DMS79 (cell line): ENCODE measurements at places on chromosomes 6 and 20.
A peak's percentile ranks its signal among the peaks of the same experiment; 100 is the strongest.

DNA sequence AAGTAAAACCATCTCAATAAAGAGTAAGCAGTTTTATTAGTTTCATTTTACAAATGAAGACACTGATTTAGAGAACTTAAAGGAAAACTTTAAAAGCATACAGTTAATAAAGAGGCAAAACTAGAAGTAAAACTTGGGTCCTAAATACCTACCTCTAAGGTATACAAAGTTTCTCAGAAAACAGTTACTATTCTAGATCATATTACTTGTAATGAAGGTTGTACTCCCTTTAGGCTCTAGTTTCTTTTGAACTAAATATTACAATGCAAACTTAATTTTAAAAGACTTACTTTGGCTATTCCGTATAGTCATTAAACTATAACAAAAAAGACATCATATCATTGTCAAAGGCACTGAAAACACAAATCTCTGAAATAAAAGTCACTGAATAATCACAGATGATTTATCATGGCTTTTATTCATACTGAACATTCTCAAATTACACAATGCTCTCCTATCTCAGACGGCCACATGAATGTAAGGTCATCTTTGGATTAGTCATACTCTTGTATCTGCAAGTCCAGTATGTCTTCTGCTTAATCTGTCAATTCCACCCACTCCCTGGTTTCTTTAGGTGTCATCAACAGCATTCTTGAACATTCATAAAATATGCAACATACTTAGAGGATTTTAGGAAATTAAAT, 361.6 kb upstream of the RUNX2 start:
- DNase-seq = no peak

DNA sequence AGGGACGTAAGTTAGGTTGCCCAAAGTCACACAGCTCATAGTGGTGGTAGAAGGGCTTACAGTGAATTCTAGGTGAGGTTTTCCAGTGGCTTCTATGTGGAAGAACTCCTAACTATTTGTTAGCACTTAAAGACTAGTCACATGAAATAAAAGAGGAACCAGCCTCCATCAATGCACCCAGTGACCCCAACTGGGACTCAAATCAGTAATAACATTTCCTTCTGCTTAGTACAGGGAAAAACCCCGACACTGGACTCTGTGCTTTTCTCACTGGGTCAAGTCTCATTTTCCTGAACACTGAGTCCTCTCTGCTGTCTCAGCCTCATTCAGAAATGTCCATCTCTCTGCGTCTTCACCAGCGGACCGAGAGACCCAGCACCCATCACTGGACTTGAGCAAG, 89.2 kb downstream of the SLC22A23 start:
- DNase-seq = no peak

DNA sequence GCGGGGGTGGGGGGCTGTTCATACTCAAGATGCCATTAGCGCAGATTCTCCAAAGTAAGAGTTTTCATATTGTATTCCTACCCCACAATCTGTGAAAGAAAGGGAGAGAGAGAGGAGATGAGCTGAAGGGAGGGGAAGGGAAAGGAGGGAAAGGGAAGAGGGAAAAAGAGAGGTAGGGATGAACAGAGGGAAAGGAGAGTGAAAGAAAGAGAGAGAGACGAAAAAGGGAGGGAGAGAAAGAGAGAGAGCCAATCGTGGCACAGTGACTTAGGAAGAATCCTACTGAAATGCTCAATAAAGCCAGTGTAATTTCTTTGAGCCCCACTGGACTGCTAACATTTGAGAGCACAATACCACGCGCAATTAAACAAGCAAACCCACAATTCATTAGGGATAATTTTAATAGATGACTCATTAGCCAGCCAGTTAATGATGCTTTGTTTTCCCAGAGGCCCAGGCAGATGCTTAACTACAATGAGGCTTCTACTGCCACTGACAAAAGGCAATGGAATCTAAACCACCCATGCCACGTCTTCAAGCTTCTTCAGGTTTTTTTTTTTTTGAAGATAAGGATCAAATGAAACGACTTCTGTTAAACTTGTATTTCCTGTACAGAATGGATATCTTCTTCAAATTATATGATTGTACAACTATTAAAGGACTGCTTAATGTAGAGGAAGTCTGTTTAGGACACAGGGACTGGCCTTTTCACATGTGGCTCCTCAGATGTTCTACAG, 306.8 kb downstream of the FOXC1 start:
- no peak for DNase-seq

- no peak for DNase-seq
These were observed 41.3 kb upstream of the B3GAT2 start for GRCh38 chr6:70998148-70998547.

DNA sequence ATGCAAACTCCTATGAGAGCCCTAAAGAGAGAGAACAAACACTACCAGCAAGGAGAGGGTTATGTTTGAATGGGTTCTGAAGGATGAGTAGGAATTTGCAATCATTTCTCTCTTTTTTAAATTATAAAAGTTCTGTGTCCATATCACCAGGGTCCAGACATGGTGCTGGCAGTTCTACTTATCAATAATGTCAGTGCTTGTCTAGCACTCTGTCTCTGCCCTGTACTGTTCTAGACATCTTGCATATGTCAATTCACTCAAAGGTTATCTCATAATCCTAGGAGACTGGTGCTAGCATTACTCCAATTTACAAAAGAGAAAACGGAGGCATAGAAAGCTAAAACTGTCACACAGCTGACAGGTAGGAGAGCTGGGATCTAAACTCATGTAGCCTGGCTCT, 101.3 kb downstream of the VEGFA start:
- peak; percentile 16 for DNase-seq

GRCh38 chr6:41599015-41599851, 39.0 kb upstream of the MDFI start:
- DNase-seq = no peak

GRCh38 chr6:77626426-77626825, 26.4 kb upstream of the MEI4 start:
- DNase-seq = no peak

GRCh38 chr6:52839124-52840055, 1.2 kb downstream of the GSTA5 start:
- no peak for DNase-seq

DNA sequence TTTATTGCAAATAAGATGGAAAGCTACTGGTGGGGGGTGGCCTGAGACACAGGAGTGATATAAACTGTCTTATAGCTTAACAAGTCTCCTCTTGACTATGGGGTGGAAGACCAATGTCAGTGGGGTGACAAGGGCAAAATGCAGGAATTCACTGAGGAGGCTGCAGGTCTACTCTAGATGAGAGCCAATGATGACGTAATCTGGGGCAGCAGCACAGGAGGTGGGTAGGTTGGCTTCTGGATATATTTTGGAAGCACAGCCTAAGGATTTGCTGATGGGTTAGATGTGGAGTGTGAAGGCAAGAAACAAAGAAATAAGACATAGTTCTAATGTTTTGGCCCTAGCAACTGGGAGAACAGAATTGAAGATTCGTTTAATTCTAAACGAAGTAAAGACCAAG, 253.2 kb downstream of the PTPRT start:
- no peak for DNase-seq

GRCh38 chr6:157281570-157281969, 41.7 kb downstream of the TMEM242 start:
- no peak for DNase-seq

DNA sequence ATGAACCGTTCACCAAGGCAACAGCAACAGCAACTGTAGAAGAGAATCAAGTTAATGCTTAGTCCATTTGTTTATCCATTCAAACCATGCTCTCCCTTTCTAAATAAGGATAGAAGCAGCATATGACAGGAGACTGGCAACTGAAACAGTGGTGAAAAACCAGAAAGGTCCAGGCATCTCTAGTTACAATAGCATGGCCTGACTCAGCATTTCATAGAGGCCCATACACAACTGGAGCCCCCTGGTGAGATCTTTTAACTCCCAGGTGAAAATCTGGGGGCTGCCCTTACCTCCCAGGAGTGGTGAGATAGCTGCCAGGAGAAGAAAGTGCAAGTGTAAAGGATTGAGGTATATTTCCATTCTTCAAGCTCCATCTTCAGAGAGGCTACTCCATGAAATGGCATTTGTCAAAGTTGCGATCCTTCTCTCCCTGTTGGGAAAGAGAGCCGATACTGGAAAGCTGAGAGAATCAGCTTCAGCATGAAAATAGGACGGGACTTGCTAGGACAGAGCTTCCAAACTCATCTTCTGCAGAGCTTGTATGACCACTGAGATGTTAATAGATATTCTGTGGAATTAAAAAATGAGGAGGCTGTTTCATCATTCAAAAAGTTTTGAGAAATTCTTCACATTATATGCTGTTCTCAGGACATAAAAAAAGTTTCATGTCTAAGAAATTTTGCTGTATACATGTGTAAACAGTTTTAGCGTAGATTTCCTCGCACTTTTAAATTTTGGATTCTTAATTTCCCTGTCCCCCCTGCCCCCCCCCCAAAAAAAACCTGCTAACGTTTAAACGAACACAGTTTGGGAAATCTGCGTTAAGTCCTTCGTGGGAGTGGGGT, 10.9 kb upstream of the SLC2A12 start:
- no peak for DNase-seq

GRCh38 chr6:135540207-135540840, 42.8 kb upstream of the AHI1 start:
- DNase-seq = no peak

GRCh38 chr6:3422435-3423070, 34.3 kb downstream of the SLC22A23 start:
- DNase-seq = no peak

GRCh38 chr6:156647140-156647784, 129.9 kb upstream of the ARID1B start:
- DNase-seq = no peak

DNA sequence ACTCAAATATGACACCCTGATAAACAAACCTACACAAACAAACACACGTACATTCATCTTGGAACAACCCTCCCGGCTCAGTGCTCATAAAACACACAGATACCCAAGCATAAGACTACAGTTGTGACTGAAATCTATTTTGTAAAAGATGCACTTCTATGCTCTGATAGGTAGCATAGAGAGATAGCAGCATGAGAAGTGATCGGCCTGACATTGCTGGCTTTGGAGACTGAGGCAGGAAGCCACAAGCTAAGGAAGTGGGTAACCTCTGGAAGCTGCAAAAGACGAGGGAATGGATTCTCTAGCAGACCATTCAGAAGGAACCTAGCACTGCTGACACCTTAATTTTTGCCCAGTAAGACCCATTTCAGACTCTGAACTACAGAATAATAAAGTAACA, 1.6 kb upstream of the RNF39 start:
- DNase-seq = no peak

DNA sequence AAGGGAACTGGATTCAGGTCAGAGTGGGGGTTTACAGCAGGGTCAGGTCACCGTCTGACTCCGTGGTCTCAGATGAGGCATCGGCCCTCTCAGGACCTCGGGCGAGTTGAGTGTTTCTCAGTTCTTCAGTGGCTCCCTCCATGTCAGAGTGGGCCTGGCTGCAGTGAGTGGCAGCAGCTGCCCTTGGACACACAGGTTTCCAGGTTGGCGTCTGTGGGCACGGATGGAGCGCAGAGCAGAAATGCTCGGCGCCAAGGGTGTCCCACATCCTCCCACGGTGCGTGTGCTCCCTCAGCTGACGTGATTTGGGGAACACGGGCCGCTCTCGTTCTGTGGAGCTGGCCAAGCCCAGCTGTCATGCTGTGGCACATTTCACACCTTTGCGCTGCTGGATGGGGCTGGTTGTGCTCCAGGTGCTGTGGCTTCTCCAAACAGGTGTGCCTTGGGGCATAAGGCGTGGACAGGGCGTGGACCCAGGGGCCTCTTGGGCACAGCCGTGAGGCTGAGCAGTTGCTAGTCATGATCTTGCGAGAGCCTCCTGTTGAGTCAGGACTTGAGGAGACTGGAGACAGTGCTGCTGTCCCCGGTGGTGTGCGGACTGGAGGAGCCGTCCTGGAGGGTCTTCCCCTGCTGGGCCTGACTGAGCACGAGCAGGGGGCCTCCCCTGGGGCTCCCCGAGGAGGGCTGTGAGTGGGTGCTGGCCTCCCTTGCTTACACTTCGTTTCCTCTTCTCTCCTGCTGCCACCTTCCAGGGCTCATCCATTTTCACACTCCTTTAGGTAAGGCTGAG, 9.5 kb upstream of the DNAJC5 start:
- no peak for DNase-seq

DNA sequence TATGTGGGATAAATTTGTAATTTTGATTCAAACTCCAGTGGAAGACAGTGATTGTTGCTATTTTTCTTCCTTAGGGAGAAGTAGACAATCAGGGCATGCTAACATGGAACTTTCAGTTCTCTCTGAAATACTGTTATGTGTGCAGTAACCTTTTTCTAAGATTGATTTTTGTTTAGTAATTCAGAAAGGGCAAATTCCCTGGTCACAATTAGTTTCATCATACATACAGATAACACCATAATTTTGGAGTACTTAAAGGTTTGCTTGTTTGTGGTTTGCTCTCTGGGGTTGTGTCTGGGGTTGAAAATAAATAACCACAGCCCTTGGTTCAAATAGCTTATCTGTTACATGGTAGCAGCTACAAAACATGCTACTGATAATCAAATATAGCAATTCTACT, 34.4 kb downstream of the ADGRG6 start:
- no peak for DNase-seq

- DNase-seq = no peak
These were observed 11.7 kb downstream of the SIM1 start for GRCh38 chr6:100452998-100453397.

DNA sequence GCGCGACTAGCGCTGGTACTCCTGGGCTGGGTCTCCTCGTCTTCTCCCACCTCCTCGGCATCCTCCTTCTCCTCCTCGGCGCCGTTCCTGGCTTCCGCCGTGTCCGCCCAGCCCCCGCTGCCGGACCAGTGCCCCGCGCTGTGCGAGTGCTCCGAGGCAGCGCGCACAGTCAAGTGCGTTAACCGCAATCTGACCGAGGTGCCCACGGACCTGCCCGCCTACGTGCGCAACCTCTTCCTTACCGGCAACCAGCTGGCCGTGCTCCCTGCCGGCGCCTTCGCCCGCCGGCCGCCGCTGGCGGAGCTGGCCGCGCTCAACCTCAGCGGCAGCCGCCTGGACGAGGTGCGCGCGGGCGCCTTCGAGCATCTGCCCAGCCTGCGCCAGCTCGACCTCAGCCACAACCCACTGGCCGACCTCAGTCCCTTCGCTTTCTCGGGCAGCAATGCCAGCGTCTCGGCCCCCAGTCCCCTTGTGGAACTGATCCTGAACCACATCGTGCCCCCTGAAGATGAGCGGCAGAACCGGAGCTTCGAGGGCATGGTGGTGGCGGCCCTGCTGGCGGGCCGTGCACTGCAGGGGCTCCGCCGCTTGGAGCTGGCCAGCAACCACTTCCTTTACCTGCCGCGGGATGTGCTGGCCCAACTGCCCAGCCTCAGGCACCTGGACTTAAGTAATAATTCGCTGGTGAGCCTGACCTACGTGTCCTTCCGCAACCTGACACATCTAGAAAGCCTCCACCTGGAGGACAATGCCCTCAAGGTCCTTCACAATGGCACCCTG, 1.6 kb downstream of the TPBG start:
- no peak for DNase-seq

- DNase-seq = no peak
These were observed 2.5 kb downstream of the MEA1 start for GRCh38 chr6:43011207-43011606.

GRCh38 chr6:68689910-68690309, 54.8 kb downstream of the ADGRB3 start:
- DNase-seq = peak; percentile 84

DNA sequence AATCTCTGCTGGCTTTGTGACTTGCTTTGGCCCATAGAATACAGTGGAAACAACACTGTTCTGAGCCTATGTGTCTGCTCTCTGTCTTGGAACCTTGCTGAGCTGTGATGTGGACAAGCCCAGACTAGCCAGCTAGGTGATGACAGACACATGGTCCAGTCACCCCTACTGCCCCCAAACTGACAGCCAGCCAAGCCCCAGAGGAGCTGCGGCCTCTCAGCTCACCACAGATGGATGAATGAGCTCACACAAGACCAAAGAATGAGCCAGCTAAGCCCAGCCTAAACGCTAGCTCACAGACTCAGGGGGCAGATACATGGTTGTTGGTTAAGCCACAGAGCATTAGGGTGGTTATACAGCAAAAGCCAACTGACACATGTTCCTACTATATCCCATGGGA, 4.1 kb downstream of the AARS2 start:
- DNase-seq = no peak
